CD4-positive, CD25-positive, alpha-beta regulatory T cell (primary cell): ENCODE measurements at places on chromosomes 11 and 22.
A peak's percentile ranks its signal among the peaks of the same experiment; 100 is the strongest.

GRCh38 chr11:92357344-92357743 lies 132.7 kb downstream of the FAT3 start:
- no peak for DNase-seq

- DNase-seq = no peak
Measured at GRCh38 chr11:104594228-104594958, 303.9 kb downstream of the CASP12 start.

DNA sequence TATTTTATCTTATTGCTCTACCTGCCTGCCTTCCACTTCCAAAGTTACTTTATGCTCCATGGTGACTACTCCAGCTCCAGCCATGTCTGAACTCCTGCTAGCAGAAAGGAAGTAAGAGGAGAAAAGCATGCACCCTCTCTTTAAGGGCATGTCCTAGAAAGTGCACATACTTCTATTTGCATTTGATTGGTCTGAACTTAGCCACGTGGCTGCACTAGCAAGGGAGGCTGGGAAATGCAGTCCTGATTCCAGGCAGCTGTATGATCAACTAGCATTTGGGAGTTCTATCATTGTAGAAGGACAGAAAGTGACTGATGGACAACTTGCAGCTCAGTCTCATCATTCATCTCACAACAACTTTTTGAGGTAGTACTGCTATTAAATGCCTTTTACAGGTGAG lies 515.7 kb downstream of the BUD13 start:
- DNase-seq = no peak

- no peak for DNase-seq
Measured at GRCh38 chr11:3934658-3935057, 79.2 kb downstream of the STIM1 start.

DNA sequence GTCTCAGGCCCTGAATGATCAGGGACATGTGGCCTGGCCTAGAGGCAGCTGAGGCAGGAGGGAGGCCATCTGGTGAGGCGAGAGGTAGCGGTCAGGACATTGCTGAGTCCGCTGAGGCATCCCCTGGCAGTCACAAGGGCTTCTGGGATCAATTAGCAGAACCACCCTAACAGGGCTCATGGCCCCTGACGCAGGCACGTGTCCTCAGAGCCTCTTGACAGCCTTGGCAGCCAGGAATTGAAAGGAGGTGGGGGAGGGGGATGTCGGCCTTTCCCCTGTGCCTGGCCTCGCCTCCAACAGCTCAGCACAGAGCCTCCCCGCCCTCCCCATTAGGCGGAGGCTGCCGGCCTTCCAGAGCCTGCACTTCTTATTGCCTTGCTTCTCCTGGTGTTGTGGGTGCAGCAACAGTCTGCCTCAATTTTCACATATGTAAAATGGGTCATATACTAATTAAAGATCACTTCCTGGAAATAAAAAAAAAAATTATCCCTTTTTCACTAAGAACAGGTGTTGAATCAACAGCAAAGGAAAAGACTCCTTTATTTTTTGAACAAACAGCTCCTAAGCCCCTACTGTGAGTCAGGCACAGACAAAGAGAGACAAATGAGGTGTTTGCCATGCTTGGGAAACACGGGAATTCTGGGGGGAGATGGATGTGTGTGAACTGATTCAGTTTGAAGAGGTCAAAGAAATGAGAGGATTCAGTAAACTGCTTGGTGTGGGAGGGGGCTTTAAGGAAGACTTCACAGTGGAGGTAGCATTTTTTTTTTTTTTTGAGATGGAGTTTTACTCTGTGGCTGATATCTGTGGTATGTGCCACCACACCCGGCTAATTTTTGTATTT lies 55.3 kb downstream of the NFAM1 start:
- DNase-seq = no peak

GRCh38 chr11:66068154-66068821 lies 1.8 kb upstream of the PACS1 start:
- peak; percentile 74 for DNase-seq

- DNase-seq = peak; percentile 27
Measured at GRCh38 chr11:114762408-114762807, 84.1 kb downstream of the NXPE2 start.

GRCh38 chr11:63592975-63593395 lies 21.2 kb downstream of the PLAAT3 start:
- DNase-seq = peak; percentile 24

- no peak for DNase-seq
Measured at GRCh38 chr11:124198897-124199296, 15.8 kb downstream of the OR10D3 start.

GRCh38 chr11:45166604-45166897 lies 20.1 kb downstream of the PRDM11 start:
- DNase-seq = no peak

DNA sequence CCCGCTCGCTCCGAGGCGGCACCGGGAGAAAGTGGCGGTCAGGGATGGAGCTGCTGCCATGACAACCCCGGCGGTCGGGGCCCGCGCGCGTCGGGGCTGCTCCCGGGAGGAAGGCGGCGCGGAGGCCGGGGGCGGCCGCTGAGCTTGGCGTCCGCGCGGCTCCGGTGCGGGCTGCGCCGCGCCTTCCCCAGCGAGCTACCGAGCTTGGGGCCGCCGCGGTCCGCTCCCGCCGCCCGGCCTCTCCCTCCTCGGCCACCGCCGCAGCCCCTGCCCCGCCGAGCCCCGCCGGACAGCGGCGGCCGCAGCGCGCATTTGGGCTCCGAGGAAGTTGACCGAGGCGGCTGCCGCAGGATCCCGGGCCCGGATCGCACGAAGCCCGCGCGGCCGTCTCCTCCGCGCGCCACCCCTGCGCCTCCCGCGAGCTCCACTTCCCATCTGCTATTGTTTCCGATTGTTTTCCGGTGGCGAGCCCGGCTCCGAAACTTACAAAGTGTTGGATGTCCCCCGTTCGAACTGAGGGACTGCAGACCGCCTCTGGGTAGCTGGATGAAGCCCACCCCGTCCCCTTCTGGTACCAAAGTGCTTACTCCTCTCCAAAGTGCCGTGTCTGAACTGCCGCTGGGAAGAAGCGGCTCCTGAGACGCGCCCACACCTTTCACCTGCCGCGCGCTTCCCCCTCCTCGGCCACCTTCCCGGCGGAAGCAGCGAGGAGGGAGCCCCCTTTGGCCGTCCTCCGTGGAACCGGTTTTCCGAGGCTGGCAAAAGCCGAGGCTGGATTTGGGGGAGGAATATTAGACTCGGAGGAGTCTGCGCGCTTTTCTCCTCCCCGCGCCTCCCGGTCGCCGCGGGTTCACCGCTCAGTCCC lies 540.3 kb downstream of the NTM start:
- DNase-seq = no peak

GRCh38 chr11:134252346-134253187 lies 585 bp downstream of the THYN1 start:
- no peak for DNase-seq

GRCh38 chr11:10050561-10050960 lies 243.5 kb downstream of the SBF2 start:
- DNase-seq = no peak

- DNase-seq = no peak
Measured at GRCh38 chr11:26820739-26821138, 98.9 kb upstream of the SLC5A12 start.

DNA sequence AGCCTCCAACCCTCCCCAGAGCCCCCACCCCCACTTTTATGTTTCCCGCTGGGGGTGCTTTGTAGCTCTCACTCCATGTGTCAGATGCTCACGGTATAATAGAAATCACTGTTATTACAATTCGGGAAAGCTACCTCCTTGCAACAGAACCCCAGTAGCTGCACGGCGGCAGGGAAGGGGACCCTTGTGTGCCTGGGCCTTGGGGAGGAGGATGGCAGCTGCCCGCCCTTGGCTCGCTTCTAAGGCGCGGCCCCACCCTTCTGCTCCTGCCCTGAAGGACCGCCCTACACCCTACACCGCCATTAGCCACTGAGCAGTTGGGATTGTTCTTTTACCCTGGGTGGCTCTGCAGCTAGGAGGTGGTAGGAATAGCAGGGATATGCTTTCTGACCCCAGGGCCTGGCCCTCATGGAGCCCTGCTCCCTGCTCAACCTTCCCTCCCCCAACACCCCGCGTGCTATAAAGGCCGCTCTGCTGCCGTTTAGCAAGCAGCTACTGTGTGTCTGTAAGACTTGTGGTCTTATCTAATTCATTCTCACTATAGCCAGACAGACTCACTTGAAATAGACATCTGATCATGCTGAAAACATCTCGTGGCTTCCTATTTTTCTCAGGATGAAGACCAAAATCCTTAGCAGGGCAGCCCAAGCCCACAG lies 219.7 kb downstream of the CEP164 start:
- DNase-seq = no peak

GRCh38 chr11:11786771-11787170 lies 55.0 kb upstream of the USP47 start:
- DNase-seq = no peak

DNA sequence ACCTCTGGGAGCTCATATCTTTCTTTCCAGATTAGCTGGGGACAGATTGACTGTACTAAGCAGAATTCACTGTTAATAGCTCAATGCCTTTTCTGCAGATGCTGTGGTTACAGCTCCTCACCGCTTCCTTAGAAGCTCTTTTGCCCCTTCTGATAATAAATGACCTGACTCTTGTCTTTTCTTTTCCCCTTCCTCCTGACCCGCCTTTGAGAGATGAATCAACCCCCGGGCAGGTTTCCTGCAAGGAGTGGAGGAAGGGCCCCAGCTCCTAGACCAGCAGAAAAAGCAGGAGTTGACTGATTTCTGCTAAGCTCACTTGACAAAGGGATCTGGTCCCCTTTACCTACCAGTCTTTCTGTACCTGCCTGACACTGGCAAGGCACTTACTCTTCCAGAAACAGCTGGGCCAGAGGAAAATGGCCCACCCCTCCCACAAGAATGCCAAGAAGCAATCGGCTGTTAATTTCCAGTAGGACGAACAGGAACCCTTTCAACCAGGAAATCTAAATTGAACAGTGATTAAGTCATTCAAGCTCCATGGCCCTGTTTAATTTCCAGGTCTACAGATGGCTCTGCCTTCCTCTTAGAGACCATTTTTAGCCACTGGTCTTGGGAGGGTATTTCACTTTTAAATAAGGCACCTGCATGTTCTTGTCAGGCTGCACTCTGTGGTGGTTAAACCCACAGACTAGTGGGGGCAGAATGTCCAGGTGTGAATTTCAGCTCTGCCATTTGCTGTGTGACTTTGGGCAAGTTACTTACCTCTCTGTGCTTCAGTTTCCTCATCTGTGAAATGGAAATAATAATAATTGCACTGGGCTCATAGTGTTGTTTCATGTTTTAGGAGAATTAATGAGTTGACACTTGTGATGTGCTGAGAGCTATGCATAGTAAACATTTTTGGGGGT lies 67.5 kb downstream of the PRR5L start:
- DNase-seq = no peak

DNA sequence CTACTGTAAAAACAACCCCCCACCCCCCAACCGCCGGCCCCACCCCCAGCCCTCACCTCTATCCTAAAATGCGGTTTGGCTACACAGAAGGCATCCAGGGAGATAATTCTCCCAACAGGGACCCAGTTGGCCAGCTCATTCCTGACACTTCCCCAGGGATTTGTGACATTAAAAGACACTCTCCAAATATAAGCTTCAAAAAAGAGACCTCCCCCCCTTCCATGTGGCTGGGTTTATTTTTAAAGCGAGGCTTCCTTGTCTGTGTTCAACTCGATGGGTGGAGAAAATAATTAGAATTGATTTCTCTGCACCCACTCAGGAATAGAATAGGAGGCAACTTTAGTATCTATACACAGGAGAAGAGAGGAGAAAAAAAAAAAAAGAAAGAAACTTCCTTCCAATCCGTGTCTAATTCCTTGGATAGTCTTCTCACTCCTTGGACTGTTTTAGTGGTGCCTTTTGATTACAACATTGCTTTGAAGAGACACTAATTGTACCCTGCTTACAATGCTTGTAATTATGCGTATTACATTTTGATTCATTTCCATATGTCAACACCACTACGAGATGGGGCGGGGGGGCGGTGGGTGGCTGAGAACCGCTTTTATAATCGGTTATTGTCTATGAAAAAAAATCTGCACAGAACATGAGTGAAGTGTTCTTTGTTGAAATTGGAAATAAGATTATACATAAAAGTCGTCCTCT lies 500.4 kb downstream of the MIAT start:
- DNase-seq = no peak

- DNase-seq = no peak
Measured at GRCh38 chr22:49566693-49567092, 261.0 kb downstream of the BRD1 start.

DNA sequence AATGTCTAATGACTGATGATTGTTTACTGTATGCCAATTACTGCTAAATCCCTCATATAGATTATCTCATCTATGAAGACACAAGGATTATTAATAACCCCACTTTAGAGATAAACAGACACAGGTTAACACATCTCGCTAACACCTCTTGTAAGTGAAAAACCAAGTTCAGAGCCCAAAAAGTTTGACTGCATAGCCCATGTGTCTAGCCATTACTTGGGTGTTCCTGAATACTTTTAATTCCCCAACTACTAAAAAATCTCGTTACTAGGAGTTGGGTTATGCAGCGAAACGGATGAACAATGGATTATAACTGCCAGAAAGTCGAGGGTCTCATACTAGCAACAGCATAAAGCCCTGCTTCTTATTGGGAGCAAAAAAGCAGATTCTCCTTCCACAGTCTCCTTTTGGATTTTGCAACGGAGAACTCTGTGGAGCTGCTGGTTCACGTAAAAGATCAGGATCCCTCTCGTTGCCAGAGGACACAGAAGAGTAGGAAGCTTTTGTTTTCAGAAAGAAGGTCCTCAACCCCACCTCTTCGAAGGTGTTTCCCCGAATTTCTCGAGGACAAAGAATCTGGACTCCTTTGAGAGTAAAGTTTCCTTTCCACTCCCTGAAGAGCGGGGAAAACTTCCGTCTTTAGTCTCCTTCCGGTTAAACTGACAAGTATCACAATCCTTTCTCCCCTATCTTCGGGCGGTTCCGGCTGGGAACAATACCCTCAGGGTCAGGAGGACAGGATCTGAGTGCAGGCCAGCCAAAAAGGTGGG lies 979 bp downstream of the ZBED5 start:
- DNase-seq = no peak

DNA sequence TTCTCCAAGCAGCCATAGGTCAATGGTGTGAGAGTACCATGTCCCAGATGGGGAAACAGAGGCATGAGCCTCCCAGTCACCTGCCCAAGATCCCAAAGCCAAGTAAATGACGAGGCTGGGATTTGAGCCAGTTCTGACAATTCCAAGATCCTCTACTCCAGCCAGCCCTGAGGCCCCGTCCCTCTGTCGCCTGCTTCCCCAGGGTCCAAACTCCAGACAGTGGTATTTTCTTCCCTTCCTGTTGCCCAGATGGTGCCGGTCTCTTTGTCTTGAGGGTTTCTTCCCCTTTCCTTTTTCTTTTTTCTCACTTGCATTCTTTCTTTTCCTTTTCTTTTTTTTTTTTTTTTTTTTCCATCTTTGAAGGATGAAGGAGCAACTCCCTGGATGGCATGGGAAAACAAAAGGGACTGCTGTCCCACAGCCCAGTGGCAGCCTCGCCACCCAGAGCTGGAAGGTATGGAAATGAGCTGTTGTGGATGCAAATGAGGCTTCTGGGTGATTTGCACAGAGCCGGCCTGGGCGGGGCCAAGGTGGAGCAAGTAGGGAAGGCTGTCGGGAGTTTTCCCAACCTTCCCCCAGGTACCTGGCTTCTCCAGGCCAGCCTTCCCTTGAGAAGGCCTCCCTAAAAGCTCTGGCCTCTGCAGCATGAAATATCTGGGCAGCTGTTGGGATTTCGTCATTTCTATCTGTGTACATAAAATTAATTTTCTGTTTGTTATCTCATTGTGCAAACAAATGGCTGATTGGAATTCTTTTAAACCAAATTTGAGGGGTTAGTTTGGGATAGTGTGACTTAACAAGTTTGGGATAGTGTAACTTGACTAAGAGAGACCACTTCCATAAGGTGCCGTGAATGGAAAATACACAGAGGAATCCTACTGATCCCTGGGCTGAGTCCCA lies 146.8 kb downstream of the MN1 start:
- no peak for DNase-seq

GRCh38 chr22:23751441-23751996 lies 607 bp upstream of the ZNF70 start:
- DNase-seq = no peak
